ENCODE measurements at places on chromosomes 3 and 15.

DNA sequence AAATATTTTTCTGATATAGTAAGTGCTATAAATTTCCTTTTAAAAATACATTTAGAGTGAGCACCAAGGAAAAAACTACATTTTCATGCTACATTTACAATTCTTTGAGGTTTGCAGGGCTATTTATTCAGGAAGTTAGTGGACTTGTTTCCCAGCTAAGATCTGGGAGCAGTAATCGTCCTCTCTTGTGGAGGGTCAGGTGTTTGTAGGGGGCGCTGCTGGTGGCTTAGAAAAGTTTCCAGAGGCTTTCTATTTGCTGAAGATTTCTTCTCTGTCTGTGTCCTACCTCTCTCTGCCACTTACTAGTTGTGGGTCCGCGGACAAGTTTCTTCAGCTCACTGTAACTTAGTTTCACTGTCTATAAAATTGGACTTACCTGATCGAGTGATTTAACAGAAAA, 163.9 kb downstream of the PEX5L start:
- DNase-seq: no peak

GRCh38 chr15:54347082-54347827, 369.0 kb downstream of the UNC13C start:
- DNase-seq: no peak

- no peak for DNase-seq
These were observed 287.8 kb downstream of the FAM43A start for GRCh38 chr3:194973366-194974000.

DNA sequence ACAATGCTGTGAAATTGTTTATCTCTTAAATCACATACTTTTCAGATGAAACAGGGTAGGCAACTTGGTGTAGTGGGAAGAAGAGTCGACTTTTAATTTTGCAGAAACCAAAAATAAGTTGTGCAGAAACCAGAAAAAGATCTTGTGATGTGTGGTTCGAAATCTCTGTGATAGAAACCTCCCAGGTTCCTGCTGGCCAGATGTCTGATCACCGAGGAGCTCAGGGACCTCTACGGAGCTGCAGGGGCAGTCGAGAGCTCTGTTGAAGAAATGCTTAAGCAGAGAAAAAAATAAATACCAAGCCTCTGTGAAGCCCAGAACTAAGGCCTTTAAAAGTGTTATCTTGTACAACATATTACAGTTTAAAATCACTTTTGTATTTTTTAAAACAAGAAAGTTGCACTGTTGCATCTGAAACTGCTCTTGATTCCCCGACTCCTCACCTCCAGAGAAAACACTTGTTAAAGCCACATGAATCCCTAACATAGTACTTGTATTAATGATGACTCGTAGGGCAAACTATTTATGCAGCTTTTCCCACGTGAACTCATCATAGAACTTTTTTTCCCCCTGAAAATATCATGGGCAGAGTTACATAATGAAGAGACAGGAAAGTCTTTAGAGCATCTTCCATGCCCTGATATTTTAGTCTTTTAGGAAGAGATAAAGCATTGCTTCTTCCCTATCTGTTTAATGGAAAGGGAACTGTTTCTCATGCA, 51.3 kb downstream of the CCK start:
- DNase-seq: no peak

DNA sequence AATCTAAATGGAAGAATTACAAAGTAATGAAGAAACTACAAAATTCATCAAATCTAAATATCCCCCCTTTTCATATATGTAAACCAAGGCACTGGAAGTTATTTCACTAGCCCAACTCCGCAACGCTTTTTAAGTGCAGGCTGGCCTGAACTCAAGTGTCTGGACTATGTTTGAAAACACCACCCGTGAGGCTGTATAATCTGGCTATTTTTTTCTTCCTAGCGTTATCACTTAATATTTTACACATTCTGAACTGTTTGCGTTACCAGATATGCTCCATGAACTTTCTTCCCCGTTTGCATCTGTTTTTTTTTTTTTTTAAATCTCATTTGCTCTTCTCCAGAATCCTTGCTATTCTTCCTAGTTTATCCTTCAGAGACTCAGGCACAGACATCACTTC, 619.5 kb upstream of the CBLB start:
- no peak for DNase-seq

DNA sequence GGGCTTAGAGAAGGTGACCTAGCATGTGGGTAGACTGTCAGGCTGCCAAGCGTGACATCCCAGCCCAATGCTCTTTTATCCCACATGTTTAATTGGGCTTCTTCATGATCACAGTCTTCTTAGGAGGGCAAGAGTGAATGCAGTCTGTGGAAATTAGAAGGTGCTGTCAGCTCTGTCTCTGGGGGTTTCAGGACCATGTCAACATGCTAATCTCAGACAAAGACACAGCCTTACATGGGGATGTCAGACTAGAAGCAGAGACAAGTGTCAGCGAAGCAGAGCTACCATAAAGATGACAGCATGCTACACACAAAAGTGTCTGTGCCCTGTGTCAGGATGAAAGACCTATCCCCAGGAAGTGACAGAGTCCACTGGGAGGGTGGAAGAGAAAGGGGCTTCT, 120.1 kb upstream of the SLC25A36 start:
- no peak for DNase-seq

DNA sequence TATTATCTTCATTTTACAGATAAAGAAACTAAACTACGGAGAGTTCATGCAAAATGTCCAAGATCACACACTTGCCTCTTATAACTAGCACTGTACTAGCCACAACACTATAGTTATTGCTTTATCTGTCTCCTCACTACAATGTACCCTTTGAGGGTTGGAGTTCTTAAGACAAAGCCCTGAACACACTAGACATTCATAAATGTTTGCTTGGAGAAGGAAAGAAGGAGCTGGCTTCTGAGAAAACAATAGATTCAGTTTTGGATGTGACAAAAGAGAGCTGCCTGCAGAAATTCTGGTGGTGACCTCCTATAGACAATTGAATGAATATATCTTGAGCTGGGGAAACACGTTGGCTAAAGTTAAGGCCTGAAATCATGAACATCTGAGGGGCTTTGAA, 169.9 kb upstream of the ARHGEF26 start:
- no peak for DNase-seq

DNA sequence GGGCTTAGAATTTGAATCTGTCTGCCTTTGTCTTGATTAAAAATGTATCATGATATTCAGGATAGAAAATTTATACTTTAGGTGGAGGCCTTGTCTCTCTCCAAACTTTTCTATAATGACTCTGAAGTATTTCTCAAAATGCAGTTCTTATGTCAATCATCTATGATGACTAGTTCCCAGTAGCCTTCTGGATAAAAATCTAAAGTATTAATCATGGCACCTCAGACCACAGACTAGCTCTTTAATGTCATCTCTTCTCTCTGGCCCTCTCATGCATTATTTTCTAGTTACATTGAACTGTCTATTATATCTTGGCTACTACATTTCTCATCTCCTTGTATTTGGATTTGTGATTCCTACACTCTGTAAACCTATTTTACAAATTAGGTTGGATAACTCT, 96.9 kb downstream of the ZPLD1 start:
- no peak for DNase-seq

GRCh38 chr3:58371754-58372153, 39.1 kb downstream of the PXK start:
- DNase-seq: no peak

GRCh38 chr15:95142531-95142930, 911.2 kb downstream of the MCTP2 start:
- DNase-seq: no peak

- no peak for DNase-seq
These were observed 177.0 kb downstream of the OR4M2 start for GRCh38 chr15:22257047-22258008.

GRCh38 chr3:108380128-108380795, 83.9 kb downstream of the HHLA2 start:
- DNase-seq: no peak

DNA sequence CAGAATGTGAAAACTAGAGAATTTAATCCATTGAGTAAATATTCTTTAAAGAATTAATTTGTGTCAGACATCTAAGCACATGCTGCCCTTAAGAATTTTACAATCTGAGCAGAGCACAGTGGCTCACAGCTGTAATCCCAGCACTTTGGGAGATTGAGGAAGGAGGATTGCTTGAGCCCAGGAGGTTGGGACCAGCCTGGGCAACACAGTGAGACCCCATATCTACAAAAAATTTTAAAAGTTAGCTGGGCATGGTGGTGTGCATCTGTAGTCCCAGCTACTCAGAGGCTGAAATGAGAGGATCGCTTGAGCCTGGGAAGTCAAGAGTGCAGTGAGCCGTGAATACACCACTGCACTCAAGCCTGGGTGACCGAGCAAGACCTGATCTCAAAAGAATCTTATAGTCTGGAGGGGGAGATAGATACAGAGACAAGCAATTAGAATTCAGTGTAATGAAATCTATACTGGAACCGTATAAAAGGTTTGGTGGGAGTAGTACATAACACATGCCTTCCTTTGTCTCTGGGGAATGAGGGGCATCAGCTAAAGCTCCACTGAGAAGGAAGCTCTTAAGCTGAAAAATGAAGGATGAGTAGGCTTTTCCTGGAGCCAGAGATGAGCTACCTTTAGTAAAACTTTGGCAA, 21.2 kb downstream of the ATP11B start:
- DNase-seq: no peak

GRCh38 chr15:29066838-29067237, 181.1 kb downstream of the APBA2 start:
- no peak for DNase-seq

DNA sequence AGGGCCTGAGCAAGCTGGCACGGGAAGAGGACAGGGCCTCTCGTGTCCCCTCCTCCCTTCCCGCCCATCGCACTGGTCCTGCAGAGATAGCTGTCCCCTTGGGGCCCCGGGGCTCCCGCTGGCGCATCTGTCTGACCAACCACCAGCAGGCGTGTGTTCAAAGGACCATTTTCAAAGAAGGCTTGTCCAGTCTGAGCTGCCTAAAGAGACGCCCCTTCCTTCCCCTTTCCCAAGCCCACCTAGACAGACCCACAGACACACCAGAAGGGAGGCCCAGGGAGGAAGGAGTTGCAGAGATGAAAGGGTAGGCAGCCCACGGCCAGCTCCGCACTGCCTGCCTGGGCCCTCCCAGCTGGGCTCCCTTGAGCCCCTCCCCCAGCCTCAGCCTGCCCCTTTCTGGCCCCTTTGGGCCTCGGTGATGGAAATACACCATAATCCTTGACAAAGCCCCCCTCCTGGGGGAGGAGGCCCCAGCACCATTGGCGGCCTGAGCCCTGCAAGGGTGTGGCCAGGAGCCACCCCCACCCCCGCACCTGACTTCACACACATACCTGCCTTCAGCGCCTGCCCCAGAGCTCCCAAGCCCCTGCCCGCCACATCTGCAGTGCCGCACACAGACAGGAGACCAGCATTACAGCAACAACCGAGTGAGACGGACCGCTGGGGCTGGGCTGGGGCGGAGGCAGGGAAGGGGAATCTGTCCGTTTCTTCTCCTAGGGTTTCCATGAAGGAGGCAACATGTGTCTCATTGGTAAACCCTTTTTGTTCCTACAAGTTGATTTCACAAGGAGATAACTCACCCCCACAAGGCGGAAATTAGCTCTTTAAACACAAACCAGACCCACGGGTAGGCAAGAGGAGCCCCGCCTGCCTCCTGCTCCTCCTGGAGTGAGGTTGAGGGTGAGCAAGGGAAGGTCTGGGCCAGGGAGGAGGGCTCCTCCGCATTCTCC, at the start of gene STRA6:
Gene STRA6, minus strand, starts transcription at position 336 of the 950 bp plus-strand sequence. CDS start 520 bp downstream, outside the sequence.
- no peak for DNase-seq

DNA sequence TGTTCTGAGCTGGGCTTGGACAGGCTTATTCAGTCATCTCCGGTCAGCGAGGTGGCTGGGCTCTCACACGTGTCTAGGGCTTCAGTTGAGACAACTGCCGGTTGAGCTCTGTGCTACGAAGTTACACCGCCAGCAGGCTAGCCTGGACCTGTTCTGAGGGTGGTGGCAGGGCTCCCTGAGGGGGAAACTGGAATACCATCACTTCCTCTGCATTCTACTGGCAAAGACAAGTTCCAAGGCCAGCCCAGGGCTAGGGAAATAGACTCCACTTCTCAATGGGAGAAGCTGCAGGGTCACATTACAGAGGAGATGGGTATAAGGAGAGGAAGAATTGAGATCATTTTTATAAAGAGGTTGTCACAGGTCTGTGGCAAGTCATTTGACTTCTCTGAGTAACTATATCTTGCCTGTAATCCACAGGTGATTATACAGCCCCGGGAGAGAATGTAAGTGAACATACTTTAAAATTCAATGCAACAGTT, 106.8 kb upstream of the IL12A start:
- no peak for DNase-seq

GRCh38 chr3:197234947-197235914, 63.2 kb downstream of the DLG1 start:
- DNase-seq: no peak

- DNase-seq: no peak
These were observed 4.0 kb upstream of the MGA start for GRCh38 chr15:41656188-41656587.

DNA sequence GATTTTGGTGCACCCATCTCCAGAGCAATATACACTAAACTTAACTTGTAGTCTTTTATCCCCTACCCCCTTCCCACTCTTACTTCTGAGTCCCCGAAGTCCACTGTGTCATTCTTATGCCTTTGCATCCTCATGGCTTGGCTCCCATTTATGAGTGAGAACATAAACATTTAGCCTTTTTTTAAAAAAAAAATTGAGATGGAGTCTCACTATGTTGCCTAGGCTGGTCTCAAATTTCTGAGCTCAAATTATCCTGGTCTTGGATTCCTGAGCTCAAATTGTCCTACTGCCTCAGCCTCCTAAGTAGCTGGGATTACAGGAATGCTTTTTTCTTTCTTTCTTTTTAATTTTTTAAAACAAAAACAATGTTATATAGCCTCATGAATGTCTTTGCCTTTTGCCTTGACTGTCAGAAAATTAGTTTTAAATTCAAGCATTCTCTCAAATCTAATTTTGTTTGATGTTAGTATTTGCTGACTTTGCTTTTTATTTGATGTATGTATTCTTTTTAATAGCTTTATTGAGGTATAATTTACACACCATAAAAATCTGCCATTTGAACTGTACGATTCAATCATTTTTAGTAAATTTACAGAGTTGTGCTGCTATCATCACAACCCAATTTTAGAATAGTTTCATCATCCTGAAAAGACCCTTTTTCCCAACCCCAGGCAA, 46.9 kb downstream of the NFKBIZ start:
- DNase-seq: no peak

DNA sequence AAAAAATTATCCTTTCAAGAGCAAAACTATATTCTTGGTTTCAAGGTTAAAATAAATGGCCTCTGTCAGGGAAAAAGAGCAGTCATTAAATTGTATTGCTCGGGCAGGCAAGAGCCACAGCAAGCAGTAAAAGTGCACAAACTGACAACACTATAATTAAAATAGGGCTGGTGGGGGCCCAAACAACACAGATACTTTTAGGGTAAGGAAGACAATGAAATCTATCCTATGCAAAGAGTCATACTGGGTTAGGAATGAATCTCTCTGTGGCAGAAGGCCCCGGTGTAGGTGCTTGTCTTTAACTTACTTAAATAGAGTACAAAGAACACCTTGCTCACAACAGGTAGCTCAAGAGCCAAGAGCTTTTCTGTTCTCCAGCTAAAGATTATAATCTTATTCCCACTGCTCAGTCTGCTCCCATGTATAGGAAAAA, 94.7 kb downstream of the DLG1 start:
- DNase-seq: no peak

DNA sequence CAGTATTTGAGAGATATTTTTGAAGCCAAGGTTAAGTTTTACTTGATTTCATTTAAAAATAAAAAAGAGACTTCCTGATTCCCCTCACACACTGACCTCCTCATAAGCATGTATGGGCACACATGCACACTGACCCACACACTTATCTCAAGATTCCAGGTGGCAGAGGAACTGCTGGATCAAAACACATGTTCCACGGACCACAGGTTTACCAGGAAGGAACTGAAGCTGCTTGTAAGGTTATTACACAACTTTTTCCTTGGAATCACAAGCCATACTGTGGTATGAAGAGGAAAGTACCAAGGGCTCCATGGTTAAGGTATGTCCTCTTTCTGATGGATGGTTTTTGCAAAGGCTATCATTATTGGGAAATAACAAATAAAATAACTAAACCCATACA, 7.5 kb downstream of the CLDN1 start:
- no peak for DNase-seq
